ENCODE measurements at places on chromosomes 12 and 14.

- ATAC-seq = peak; percentile 79
Measured at GRCh38 chr14:50920482-50921230, 23.6 kb downstream of the PYGL start.

DNA sequence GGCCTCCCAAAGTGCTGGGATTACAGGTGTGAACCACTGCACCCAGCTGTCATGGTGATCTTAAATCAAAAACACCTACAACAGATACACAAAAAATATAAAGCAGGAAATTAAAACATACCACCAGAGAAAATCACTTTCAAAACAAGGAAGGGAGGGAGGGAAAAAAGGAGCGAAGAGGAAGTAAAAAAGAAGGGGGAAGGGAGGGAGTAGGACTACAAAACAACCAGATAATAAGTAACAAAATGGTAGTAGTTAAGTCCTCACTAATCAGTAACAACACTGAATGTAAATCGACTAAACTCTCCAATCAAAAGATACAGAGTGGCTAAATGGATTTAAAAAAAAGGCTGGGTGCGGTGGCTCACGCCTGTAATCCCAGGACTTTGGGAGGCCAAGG, 89.0 kb downstream of the SH2B3 start:
- no peak for ATAC-seq

DNA sequence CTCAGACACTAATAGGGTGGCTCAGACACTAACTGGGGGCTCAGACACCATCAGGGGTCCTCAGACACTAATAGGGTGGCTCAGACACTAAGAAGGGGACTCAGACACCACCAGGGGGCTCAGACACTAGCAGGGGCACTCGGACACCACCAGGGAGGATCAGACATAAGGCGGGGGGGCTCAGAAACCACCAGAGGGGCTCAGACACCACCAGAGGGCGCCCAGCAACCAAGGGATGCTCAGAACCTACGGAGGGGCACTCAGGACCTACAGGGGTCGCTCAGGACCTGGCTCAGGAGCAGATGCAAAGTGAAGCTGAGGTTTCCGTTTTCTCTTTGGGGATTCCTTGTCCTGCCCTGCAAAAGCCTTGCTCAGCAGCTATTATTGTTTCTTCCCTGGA, 448.5 kb downstream of the TMEM121 start:
- peak; percentile 49 for ATAC-seq

- ATAC-seq = peak; percentile 13
Measured at GRCh38 chr12:52041695-52042123, 9.5 kb upstream of the NR4A1 start.

DNA sequence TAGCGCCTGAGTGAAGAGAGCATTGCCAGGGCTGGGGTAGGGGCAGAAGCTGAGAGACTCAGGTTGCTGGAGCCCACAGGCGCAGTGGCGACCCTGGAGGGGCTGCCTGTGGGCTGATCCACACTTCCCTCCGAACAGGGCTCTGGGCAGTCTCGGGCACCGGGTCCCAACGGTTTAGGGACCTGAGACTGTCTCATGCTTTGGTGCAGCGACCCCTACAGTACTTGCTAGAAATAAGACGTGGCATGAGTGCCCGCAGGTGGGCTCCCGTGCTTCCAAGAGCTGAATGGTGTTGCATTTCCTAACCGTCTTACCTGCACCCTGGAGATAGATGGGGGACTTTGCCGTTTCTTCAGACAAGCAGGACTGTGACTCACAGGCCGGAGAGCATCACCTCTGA, 57.4 kb downstream of the AACS start:
- ATAC-seq = no peak

- no peak for ATAC-seq
Measured at GRCh38 chr14:48690349-48690748, 895.8 kb downstream of the RPS29 start.

GRCh38 chr12:107464644-107465043, 221.0 kb upstream of the PWP1 start:
- ATAC-seq = no peak

DNA sequence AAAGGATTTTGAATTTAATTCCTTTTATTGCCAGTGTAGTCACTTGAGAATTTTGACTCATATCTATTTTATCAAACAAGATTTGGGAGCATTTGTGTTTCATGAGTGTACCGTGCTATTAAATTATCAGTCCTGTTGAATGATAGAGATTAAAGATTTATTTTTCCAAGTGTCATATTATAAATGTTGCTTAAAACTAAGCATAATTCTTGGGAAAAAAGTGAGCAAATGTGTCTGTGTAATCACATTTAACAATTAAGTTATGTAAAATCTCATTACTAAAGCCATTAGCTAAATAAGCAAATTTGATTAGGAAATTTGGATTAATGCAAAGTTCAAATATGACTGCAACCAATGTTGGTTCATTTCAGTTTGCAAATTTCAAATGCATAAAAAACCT, 266.7 kb downstream of the TMTC2 start:
- ATAC-seq = no peak

DNA sequence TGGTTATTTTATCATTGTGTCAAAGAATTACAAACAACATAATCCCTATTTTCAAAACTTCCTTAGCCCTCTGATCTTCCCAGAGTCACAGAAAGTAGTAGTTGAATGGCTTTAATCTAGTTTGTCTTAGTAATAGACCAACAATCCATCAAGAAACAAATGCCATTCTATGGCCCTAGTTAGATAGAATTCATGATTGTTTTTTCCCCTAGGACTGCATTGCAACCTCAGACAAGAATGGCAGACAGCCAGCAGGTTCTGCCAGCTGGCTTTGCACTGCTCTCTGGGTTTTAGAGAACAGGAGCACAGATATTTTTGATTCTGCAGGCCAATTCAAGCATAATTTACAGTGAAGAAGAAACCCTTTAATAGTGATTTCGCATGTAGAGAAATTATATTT, 33.8 kb downstream of the SYT1 start:
- ATAC-seq = peak; percentile 88

DNA sequence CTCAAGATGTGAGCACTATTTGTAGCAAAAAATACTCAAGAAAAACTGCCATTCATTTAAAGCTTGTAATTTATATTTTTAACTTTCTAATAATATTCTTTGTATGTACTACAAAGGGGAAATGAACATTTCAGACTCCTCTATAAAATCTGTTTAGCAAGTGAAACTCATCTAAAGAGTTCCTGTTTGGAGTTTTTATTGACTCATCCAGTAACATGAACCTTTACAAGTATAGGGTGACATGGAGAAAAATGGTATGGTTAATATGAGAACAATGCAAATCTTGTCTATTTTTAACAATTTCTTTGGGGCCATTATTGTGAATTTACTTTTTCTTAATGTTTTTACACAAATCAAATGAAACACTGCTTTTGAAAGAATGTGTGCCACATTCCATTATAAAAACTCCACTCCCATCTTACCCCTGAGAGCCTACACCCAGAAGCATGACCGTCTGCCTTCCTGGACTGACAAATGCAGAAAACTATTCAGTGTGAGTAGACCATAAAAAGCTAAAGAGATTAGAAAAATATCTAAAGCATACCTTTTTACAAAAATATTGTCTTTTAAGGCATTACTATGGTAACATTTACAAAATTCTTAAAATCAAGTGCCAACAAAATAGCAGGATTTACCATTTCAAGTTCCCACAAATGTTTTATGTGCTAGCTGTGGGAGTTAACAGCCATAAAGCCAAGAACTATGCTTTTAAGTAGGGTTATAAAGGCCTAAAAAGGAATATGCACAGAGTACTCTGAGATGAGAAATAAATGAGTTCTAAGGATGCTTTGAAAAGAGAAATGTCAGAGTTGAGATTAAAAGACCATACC, 144.0 kb downstream of the ADAMTS20 start:
- ATAC-seq = no peak

- ATAC-seq = no peak
Measured at GRCh38 chr12:69888901-69889300, 63.9 kb downstream of the MYRFL start.

GRCh38 chr12:6701078-6701768, 608 bp upstream of the PIANP start:
- no peak for ATAC-seq

GRCh38 chr14:21534576-21534975, 8.4 kb upstream of the SALL2 start:
- no peak for ATAC-seq

DNA sequence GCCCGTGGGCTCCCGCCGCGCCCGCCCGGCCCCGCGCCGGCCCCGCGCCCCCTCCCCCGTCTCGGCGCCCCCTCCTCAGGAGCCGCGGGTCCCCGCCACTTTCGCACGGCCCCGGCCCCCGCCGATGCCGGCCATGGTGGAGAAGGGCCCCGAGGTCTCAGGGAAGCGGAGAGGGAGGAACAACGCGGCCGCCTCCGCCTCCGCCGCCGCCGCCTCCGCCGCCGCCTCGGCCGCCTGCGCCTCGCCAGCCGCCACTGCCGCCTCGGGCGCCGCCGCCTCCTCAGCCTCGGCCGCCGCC, 263 bp downstream of the RCOR1 start:
- ATAC-seq = no peak

- ATAC-seq = no peak
Measured at GRCh38 chr12:124861898-124862676, 1.6 kb downstream of the SCARB1 start.

GRCh38 chr12:58811346-58811745, 109.0 kb downstream of the LRIG3 start:
- ATAC-seq = no peak

DNA sequence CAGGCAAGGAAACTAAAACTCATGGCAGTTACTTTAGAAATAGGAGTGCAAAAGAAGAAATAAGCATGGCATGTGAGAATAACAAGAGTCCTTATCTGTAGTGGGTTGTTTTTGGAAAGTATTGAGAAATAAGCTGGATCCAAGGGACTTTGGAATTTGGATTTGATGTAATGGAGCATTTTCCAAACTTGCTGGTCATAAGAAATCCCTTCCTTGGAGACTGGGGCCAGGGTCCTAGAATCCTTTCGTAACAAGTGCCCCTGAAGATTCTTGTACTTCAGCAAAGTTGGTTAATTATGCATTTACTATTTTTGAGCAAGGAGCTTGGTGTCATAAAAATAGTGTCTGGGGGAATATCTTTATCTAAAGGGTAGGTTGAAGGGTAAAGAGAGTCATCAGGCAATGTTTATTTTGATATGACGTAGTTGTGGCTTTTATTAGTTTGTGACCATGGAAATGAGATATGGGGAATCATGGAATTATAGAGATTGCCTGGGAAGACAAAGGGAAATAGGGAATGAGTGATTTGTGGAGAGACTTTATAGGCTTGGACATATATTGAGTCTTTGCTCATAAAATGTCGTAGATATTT, 53.9 kb downstream of the WNK1 start:
- no peak for ATAC-seq

- peak; percentile 56 for ATAC-seq
Measured at GRCh38 chr12:6476489-6476888, 6.0 kb upstream of the VAMP1 start.

DNA sequence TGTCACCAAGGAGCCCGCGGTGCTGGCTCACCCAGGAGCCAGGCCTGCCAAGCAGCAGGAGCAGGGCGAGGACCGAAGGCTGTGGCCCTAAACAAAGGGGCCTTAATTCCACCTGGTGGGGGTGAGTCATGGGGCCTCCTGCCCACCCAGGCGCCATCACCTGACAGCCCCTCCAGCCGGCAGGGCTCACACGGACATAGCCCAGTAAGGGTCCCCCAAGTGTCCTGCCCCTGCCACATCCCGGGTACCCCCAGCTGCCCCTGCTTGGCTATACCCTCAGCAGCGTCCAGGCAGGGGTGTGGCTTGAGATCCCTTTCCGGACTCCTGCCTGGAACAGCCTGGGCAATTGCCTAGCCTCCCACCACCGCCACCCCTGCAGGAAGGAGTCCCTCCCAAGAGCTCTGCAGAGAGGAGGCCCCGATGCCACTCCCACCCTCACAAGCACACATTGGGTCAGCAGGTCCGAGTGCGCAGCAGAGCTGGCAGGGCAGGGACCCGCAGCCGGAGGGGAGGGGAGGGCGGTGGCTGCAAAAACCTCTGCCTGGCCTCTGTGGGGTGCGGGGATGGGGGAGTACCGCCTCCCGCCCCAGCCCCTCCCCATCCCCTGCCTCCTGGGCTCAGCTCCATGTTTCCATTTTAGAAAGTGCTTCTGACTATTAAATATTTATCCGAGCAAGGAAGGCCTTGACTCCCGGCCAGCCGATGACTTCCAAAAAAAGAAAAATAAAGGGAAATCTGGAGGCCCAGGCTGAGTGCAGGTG, 4.6 kb downstream of the AHNAK2 start:
- ATAC-seq = peak; percentile 78

DNA sequence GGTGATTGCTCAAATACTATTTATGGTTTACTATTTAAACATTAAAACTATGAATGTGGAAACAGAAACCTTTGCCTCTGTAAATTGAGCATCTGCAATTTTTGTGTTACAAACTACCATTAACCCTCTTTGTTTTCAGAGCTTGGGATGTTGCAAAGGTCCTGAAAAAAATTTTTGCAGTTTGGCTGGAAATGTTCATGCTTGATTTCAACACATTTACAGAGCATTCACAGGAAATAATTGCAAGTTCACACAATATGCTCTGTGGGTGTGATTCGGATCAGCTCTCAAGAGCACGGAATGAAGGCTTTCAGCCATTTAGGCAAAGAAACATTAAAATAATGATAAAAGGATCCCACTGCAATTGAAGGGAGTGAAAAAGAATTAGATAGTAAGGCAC, 232.9 kb downstream of the ATP23 start:
- ATAC-seq = no peak

DNA sequence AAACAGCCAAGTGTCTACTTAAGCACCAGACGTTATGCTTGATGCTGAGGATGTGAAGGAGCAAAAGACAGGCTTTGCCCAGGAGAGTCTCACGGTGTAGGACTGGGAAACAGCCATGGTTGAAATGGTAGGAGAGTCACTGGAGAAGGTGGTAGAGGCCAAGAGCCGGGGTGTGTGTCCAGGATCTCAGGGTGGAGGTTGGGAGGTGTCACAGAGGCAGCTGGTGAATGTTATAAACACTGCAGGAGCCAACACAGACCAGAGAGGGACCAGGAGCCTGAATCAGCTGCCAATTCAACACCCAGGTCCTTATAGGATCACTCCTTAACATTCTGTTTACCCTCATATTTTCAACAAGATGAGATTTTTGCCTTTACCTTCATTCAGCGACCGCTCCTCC, 7.5 kb downstream of the NID2 start:
- no peak for ATAC-seq

DNA sequence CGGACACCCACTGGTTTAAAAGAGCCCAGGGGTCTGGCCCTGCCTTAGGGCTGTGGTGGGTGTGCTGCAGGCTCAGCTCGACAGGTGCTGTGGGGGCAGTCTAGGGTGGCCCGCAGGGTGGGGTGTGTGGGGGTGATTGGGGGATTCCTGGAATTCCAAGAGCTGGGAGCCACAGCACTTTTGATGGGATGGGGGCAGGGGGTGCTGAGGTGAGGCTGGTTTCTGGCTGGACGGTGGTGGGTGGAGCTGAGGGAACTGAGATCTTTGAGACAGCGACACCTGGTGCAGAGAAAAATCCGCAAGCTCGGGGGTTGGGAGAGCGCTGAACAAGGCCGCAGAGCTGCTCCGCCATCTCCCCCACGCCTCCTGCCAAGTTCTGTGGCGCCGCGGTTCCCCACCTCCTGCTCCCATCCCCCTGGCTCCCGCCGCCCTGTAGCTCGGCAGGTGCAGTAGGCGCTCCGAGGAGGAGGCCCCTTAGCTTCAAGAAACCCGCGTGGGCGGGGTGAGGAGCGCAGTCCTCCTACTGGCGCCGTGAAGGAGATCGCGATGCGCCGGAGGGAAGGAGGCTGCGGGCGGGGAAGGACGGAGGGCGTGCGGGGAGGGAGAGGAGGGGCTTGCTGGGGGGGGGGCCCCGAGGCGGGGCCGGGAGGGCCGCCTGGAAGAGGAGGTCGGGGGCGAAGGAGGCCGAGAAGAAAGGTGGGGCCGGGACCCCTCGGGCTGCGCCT, 1.3 kb upstream of the TEDC1 start:
- peak; percentile 49 for ATAC-seq

Measured in SK-N-SH treated with all-trans-retinoic acid at 6 μM for 48 hours (cell line).